ENCODE measurements at places on chromosomes 2 and 18.

- peak; percentile 74 for DNase-seq
These were observed 569 bp downstream of the BABAM2 start for GRCh38 chr2:27890924-27891672.

DNA sequence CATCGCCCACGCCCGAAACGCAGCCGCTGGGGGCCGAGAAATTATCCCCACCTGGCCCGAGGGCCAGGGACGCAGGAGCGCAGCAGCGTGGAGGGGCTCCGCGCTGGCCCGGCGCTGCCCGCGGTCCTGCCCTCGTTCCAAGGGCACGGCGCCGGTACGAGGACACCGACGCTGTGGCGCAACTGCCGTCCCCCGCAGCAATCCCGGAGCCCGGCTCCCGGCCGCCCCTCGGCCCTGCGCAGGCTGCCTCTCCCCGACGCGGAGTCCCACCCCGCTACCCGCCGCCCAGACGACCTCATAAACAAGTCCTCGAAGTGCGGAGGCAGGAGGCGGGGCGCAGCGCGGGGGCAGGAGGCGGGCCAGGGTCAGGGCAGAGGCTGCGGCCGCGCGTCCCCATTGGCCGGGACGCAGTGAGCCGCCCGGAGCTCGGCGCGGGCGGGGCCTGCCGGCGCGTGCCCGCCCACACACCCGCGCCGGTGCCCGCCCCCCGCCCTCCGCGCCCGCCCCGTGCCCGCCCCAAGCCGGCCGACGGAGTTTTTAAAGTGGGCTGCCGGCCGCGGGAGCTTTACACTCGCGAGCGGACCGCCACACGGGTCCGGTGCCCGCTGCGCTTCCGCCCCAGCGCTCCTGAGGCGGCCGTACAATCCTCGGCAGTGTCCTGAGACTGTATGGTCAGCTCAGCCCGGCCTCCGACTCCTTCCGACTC lies at the start of gene EPAS1:
Gene EPAS1, plus strand, starts transcription at position 568 of the 706 bp plus-strand sequence. CDS start 505 bp downstream, outside the sequence.
- DNase-seq, result peak; percentile 89

GRCh38 chr2:231104115-231104713 lies 20.6 kb downstream of the HTR2B start:
- peak; percentile 75 for DNase-seq

GRCh38 chr18:240175-240574 lies 27.7 kb downstream of the THOC1 start:
- no peak for DNase-seq

DNA sequence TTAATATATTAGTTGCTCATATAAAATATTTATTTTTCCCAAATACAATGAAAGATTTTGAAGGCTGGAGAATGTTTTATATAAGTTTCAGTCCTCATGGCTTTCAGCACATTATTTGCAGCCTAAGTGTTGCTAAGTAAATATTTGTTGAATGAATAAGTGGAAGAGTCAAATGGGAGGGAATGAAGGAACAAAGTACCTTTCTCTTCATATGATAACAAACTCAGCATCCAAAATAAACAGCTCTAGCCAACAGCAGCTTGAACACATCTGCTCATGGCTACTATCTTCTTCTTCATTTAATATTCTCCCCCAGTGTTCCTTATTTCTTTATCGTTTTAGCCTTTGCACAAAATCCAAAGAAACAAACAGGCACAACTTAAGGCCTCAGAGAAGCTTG lies 385.2 kb upstream of the PIK3C3 start:
- no peak for DNase-seq

DNA sequence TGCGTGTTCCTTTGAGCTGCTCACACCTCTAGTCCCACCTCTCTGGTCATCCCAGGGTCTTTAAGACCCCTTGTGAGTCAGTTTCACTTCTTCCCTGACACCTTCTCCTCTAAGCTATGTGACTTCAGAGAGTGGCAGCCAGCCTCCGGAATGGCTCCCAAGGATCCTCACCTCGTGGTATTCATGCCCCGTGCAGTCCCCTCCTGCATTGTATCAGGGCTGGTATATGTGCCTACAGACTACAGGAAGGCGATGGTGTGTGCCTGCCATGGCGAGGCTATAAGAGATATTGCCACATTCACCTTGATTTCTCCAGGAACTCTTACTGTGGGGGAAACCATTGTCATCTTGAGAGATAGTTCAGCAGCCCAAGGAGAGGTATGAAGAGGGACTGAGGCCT lies 128.0 kb upstream of the SMAD2 start:
- no peak for DNase-seq

GRCh38 chr2:27833931-27834330 lies 56.3 kb downstream of the RBKS start:
- DNase-seq, result peak; percentile 40

- DNase-seq, result peak; percentile 70
These were observed 184.6 kb upstream of the ERBB4 start for GRCh38 chr2:212723226-212723625.

GRCh38 chr2:69060938-69061501 lies 48.0 kb downstream of the ANTXR1 start:
- no peak for DNase-seq

DNA sequence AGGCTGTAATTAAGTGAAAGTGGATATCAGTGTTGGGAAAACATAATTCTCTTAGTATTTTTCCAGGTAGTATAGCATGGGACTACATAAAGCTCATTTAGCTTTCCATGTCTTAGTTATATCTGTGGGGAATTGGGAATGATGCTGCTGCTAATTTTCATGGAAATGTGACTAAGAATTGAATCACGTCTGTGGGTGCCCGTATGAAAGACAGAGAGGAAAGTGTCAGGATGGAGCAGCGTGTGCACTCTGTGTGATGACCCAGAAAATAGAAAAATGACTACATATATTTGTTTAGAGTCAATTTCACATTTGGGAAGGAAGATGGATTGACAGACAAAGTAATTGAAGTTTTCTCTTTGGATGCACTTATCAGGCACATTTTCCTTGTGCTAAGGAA lies 212.1 kb downstream of the PTPRM start:
- peak; percentile 21 for DNase-seq

GRCh38 chr2:48034295-48034694 lies 128.0 kb upstream of the FBXO11 start:
- DNase-seq, result no peak

DNA sequence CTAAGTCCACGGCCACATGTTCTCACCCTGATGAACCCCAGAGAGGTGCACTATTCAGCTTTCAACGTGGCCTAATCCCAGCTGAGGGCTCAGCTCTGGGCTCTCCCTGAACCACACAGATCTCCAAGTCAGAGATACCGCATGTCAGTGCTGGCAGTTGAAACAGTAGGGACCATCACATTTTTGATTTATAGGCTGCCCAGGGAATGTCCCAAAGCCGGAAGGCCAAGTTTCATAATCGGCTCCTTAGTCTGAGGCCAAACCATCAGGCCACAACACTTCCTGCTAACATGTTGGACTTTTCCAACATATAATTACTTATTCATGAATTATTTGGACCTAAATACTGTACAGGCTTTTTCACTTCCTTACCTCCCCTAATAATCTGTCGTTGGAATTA lies 91.9 kb upstream of the KLHL29 start:
- no peak for DNase-seq

GRCh38 chr18:31996007-31996406 lies 22.6 kb upstream of the RNF125 start:
- no peak for DNase-seq

DNA sequence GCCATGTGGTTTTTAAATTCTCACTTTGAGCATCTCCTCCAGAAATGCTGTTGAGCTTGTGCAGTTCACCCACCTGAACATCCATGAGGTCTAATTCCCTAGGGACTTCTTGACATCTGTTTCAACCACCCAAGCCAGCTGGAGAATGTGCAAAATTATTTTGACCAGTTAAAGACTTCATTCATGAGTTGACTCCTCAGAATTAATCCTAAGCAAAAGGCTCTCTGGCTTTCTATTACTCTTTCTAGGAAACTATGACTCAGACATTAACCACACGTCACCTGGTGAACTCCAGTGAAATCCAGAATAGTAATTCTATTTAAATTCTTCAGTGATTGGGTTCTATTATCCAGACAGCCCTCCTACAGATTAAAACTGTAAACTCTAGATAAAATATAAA lies 247.5 kb downstream of the NBAS start:
- peak; percentile 66 for DNase-seq

GRCh38 chr2:64635976-64636911 lies 17.5 kb downstream of the SERTAD2 start:
- DNase-seq, result no peak

DNA sequence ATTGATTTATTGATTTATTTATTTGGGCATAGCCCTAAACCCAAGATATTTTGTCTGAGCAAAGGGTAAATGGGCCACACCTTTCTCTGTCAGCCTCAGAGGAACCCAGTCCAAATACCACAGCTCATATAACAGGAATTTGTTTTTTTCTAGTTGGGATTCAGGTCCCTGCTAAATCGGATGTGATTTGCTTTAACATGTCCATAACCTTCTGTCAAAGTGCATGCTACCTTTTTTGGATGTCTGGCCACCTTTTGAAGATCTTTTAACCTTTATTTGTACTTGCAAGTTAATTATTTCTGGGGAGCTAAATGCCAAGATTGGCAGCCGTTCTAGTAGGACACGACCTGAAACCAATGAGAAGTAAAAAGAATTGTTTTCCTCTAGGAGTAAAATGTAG lies 303.2 kb upstream of the UBE2E3 start:
- no peak for DNase-seq

GRCh38 chr2:119011162-119011909 lies 69.3 kb downstream of the MARCO start:
- peak; percentile 53 for DNase-seq

DNA sequence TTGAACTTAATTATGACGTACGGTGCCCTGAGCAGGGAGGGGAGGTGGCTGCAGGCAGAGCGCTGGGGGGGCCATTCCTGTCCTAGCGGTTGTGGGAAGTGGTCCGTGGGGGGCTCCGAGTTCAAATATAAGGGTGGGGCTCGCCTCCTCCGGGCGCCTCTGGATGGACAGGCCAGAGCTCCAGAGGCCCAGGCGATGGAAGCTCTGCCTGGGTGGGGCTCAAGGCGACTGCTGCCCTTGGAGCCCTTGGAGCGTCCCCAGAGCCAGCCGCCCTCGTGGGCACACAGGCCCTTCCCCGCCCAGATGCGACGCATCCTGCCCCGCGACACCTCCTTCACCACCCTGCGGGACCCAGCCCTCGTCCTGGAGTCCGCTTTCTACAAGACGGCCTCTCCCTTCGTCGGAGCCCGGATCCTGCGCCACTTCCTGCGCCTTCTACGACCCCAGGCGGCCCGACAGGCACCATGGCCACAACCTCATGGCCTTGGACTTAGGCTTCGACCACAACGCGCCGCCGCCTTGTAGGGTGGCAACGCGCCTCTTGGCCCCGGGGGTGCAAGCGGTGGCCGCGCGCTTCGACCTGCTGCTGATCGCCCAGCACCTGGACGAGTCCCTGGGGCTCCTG lies 10.5 kb downstream of the AQP12B start:
- no peak for DNase-seq

GRCh38 chr2:69260666-69261065 lies 126.4 kb downstream of the GFPT1 start:
- peak; percentile 74 for DNase-seq

- no peak for DNase-seq
These were observed 102.9 kb downstream of the BCL2 start for GRCh38 chr18:63216516-63217311.

DNA sequence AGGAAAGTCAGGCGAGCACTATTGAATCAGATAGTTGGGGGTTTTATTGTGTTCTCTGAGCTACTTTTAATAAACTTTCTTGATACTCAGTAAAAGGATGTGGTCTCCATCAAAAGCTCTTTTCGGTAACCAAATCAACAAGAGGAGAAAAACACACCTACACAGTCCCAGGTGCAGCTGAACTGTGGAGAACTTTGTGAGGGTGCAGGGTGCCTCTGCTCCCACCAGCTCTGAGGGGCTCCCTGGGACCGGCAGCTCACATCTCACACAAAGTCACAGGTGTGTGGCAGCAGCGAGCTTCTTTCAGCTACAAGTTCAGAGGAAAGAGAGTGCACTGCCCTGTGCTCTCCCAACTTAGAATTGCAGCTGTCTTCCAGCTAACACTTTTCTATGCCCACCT lies 650.4 kb downstream of the RNF144A start:
- DNase-seq, result no peak

GRCh38 chr2:238290091-238290509 lies 1.7 kb upstream of the PER2 start:
- DNase-seq, result peak; percentile 52

- peak; percentile 68 for DNase-seq
These were observed 9.9 kb downstream of the FHL2 start for GRCh38 chr2:105388971-105389381.

DNA sequence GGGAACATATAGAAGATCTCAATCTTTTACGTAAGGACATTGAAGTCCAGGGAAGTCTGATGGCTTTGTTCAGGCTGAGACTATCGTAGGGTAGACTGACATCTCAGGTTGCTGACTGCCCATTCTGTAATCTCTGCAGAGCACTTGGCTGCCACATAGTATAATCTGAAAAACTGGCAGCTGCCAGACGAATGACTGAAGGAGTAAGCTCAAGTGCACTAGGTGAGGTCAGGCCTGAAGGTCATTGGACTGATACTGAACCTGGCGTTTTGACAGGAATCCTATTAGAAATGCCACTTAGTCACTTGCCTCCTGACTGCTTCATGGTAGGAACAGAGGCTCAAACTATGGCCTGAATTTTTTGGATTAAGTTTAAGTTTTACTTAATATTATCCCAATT lies 23.5 kb downstream of the GPD2 start:
- DNase-seq, result no peak

GRCh38 chr2:74441690-74442482 lies at the start of gene RTKN:
RTKN (minus strand) TSS chr2:74441937; CDS start chr2:74441816, 121 bp downstream.
- no peak for DNase-seq

DNA sequence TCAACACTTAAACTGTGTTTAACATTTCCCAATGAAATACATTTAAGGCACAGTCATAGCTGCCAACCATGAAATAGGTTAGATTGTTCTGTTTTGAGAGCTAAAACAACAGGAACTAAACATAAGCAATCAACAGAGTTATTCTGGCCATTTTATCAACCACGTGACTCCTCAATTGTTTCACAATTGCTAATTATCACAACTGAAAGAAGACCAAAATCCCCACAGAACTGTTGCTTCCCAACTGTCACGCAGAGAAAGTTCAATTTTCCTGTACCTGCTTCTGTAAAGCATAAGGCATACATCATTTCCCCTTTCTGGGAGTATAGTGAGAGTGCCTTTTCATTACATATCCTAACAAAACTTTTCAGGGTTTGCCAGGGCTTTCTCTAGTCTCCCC lies 248.6 kb downstream of the EPHA4 start:
- DNase-seq, result no peak

DNA sequence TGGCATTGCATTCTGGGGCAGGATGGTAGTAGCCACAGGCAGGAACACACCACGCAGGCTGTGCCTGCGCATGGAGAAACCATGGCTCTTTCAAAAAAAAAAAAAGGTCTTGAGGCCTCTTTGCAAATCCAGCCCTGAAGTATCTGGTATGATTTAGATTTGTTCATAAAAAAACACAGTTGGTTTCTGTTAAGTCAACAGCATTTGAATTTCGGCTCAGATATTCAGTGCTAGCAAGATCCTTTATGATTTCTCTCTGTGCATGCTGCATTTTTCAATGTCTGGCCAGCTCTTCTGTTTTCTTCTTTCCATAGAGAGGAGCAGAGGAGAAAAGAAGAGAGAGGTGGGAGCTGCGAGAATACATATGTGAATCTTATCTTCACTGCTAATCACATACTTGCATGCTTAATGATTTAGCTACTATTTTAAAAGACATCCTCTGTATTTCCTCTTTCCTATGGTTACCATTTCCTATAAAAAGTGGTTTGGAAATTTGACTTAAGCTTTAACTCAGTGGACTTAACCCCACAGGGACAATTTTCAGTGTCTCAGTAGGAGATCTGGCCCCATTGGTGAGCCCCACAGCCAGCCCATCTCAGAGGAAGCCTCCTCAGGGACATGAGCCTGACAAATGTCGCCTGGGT lies 214.3 kb upstream of the APCDD1 start:
- DNase-seq, result no peak
